Sigmoid colon (tissue), 7 donors: ENCODE measurements at places on chromosomes 5 and 9. TPM values are rescaled to one million over a fixed set of nuclear protein-coding genes. Genes with fewer than 3 reads are reported as not detected.

DNA sequence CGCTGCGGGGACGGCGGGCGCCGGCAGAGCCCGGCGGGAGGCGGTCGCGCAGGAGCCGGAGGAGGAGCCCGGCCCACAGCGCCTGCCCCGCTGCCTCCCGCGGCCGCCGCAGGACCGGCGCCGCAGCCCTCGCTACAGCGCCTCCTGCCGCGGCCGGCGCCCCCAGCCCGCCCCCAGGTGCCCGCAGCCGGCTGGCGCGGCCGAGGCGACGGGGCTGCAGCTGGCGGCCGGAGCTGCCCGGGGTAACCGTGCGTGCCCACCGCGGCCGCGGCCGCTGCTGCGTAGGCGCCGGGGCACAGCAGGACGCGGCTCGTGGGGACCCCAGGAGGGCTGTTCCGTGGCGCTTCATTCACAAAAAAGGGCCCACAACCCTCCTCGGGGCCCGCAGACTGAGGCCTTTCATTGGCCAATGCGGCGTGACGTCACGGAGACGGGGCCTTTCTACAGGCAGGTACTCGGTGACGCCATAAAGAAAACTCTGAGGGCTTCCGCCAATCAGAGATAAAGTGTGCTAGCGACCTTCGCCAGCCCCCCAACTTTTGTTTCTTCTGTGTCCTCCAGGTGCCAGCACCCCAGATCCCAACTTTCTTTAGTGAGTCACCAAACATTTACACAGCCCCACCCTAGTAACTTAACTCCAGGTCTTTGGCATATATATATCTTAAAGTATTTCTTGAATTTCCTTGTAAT is at the start of gene CDC14B:
Gene CDC14B, minus strand, starts transcription at position 353 of the 690 bp plus-strand sequence. CDS start 465 bp downstream, outside the sequence.
- peaks cover 12% of the 10 kb centered on the region for H3K4me1 ChIP-seq
- no peaks in the 10 kb centered on the region for H3K27me3 ChIP-seq
- peak; percentile 96 for DNase-seq

DNA sequence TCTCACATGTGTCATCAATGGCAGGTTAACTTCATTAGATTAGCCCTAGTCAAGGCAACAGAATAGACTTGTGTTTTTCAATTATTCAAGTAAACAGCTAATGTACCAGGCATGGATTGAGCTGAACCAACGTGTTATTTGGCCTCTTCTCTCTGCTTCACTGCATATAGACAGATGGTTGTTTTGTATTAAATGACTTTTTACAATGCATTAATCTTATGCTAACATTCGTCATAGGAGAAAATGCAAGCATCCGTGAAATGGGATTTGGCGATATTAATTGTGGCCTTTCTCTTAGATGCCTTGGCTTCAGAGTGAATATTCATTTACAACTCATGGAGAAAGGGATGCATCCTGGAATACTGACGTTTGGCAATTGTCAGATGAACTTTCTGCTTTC is 208.0 kb downstream of the KCTD16 start:
- no peaks in the 10 kb centered on the region for H3K27me3 ChIP-seq
- no peaks in the 10 kb centered on the region for H3K4me1 ChIP-seq
- DNase-seq, result no peak
- H3K4me3 ChIP-seq, result no peak overlapping the region

DNA sequence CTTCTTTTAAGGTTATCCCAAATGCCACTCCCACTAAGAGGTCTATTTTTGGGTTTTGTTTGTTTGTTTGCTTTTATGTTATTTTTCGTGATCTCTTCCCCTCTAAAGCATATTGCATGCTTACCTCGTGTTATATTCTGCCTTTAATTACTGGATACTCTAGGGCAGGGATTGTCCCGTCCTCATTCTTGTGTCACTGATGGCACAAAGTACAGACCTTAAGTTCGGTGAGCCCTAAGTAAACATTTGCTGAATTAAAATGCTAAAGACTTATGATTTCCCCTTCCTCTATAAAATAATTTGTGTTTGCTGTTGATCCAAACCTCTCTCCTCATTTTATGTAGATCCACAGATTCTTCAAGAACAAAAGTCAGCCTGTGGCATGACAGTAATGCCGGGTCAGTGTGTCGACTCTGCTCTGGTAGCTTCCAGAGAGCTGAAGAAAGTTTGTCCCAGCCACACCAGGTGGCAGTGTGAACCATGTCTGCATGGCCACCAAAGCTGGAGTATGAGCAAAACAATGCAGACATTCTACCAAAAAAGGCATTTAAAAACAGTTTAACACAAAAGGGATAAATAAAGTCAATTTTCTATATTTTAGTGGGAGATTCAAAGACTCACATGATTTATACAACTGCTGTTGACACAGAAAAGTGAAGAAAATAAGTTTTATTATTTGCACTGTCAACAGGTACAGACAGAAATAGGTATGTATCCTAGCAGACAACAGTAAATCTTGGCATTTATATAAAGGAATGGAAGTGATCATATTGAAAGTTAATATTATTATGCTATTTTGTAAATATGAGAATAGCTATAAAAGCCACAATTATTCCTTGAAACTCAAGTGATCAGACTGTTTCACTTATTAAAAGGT is 17.9 kb upstream of the POC5 start:
- H3K4me1 ChIP-seq, result no peaks in the 10 kb centered on the region
- no peaks in the 10 kb centered on the region for H3K36me3 ChIP-seq
- H3K27me3 ChIP-seq, result no peaks in the 10 kb centered on the region
- DNase-seq, result no peak

DNA sequence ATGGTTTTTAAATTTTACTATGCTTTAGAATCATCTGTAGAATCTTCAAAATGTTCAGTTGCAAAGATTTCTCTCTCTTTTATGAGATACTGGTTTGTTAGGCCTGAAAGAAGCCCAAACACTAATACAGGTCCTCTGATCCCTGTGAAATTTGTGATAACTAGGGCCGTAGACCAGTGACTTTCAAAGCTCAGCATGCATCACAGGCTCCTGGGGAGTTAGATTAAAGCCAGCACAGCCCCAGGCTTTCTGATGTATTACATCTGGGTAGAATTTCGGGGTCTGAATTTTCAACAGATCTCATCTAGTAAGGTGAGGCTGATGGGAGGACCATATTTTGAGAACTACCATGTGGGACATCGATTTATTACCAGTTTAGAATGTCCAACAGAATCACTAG is 194.1 kb upstream of the PTPRD start:
- no peaks in the 10 kb centered on the region for H3K4me1 ChIP-seq
- DNase-seq, result no peak
- no peaks in the 10 kb centered on the region for H3K27me3 ChIP-seq
- H3K4me3 ChIP-seq, result no peak overlapping the region
- H3K36me3 ChIP-seq, result no peaks in the 10 kb centered on the region

DNA sequence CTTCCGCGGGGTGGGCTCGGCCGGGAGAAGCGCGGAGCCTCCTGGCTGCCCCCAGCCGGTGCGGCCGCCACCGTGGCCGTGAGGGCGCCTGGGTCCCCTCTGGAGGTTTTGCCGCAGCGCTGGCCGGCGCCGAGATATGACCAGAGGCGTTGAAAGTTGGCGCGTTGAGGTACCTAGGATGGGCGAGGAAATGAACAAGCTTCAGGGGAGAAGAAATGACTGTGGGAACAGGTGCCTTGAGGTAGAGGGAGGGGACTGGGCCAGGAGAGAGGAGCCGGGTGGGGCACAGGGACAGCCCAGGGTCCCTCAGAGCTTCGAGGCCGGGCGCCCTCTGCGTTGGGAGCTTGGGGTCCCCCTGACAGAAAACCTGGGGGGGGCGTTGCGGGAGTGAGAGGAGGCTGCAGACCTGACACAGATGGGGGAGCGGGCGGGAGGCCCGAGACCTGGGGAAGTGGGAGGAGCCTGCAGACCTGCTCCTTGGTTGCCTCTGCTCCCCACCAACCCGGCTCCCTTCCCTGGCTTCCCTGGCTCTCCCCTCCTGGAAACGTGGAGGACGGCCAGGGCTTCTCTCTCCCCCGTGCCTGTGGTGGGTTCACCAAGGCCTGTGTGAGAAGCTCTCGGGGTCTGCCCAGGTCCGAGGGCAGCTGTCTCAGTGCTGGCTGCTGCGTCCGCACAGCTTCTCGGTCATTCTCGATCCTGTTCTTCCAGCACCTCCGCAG is 14.2 kb downstream of the RABL6 start:
- no peaks in the 10 kb centered on the region for H3K4me1 ChIP-seq
- DNase-seq, result no peak
- H3K36me3 ChIP-seq, result peaks cover 21% of the 10 kb centered on the region
- no peaks in the 10 kb centered on the region for H3K27me3 ChIP-seq
- H3K4me3 ChIP-seq, result no peak overlapping the region
- peak overlapping the region; percentile 34 for H3K27ac ChIP-seq

- H3K4me1 ChIP-seq, result peaks cover 22% of the 10 kb centered on the region
- peak; percentile 67 for DNase-seq
- H3K4me3 ChIP-seq, result peak overlapping the region; percentile 39
- peaks cover 55% of the 10 kb centered on the region for H3K27me3 ChIP-seq
These were observed 2.8 kb downstream of the ST8SIA4 start for GRCh38 chr5:100900142-100900795.

- H3K27me3 ChIP-seq, result no peaks in the 10 kb centered on the region
- DNase-seq, result no peak
- H3K27ac ChIP-seq, result peak overlapping the region; percentile 54
- H3K36me3 ChIP-seq, result no peaks in the 10 kb centered on the region
- peaks cover 85% of the 10 kb centered on the region for H3K4me1 ChIP-seq
These were observed 22.2 kb downstream of the PIK3R1 start for GRCh38 chr5:68237715-68238114.

DNA sequence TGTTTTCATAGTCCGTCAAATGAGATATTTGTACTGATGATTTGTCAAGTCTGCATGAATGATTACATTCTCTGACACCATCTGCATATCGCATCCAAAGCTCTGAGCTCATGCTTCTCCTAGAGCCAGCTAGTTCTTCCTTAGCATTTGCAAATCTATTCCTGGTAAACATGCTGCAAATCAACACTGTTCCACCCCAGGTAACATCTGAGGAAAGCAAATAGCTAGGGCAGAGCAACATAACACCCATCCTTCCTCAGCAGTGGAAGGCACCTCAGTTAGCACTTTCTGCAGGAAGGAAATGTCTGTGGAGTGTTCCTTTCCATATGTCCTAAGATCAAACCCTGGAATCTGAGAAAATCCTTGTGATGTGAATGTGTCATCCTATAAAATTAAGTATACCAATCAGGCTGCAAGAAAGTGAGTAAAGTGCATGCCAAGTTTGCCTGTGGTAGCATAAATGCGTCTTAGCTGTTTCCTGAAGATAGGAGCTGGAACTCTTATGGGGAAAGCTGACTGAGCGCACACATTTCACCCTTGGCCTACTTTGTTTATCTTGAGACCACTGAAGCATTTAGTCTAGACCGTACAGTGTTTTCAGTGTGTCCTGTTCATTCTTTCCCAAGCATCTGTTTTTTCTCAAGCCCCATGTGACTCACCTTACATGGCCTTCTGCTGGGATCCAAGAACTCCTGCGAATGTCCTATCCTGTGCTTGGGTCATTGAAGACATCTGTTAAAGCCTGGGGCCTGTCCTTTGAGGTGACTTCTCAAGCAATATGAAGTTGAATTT is 50.9 kb upstream of the STARD4 start:
- H3K36me3 ChIP-seq, result no peaks in the 10 kb centered on the region
- H3K27ac ChIP-seq, result no peak overlapping the region
- no peak overlapping the region for H3K4me3 ChIP-seq
- DNase-seq, result peak; percentile 61
- H3K27me3 ChIP-seq, result no peaks in the 10 kb centered on the region

GRCh38 chr5:112006721-112007120 is 249.7 kb upstream of the NREP start:
- H3K27ac ChIP-seq, result no peak overlapping the region
- no peak for DNase-seq
- no peaks in the 10 kb centered on the region for H3K36me3 ChIP-seq
- H3K4me3 ChIP-seq, result no peak overlapping the region
- no peaks in the 10 kb centered on the region for H3K27me3 ChIP-seq

DNA sequence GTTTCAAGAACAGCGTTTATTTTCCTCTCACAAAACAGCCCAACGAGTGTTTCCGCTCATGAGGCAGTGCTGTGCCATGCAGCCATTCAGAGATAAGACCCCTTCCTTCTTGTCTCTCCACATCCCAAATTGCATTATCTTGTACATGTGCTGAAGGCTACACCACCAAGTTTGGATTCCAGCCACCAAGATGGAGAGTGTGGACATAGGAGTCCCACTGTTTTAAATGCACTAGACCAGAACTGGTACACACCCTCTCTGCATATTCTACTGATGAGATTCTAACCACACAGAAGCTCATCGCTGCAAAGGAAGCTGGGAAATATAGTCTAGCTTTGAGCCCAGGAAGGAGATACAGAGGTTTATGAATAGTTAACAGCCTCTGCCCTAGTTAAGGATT is 509.4 kb downstream of the NFIB start:
- no peak overlapping the region for H3K4me3 ChIP-seq
- no peak overlapping the region for H3K27ac ChIP-seq
- DNase-seq, result no peak
- H3K27me3 ChIP-seq, result no peaks in the 10 kb centered on the region
- no peaks in the 10 kb centered on the region for H3K4me1 ChIP-seq
- no peaks in the 10 kb centered on the region for H3K36me3 ChIP-seq

DNA sequence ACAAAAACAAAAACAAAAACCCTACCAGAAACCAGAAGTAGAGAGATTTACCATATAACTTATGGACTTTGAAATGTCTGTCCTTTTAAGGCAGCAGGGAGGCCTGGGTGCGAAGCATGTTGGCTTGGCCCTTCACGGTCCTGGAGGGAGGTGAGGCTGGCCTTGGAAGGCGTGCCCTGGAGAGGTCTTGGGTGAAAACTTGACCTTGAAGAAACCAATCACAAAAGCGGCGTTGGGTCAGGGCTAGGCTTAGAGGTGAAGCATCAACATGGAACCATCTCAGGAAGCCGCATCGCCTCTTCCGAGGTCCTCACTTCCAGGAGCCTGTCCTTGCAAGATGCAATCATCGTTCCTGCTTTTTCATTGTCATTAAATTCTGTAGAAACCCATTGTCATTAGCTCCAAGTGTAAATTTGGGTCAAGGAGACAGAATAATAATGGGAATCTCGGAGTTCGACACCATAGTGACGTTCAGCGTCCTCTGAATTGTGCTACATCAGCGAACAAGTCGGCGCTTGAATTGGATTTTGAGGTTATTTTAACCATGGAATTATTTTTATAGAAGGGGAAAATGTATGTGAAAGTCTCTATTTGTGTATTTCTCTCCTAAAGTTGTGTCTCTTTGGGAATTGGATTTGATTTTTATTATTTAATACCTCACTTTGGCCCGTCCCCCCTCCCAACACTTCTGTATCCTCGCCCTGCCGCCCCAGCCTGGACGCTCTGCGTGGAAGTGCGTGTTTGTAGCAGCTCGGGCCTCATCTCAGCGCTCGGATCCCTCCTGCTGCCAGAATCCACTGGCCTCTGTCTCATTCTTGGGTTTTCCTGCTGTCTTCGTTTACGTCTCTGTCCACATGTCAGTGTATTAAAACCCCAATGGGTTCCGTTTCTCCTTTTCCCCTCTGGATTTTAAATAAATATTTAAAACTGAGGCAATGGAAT is 11.1 kb upstream of the ORM1 start:
- DNase-seq, result peak; percentile 42
- H3K36me3 ChIP-seq, result no peaks in the 10 kb centered on the region
- no peaks in the 10 kb centered on the region for H3K27me3 ChIP-seq
- no peak overlapping the region for H3K4me3 ChIP-seq

Gene SLC6A3
- not detected for total RNA-seq

Gene LHX6
- total RNA-seq, result 1.5 TPM

Gene MTAP
- 28.5 TPM for total RNA-seq

Gene FGFR4
- 11.8 TPM for total RNA-seq

Gene GABRP
- total RNA-seq, result not detected

Gene GDNF
- 16.3 TPM for total RNA-seq

Gene ZFP2
- total RNA-seq, result 3.9 TPM

Gene PIP5K1B
- 23.3 TPM for total RNA-seq

Gene IFNA2
- not detected for total RNA-seq

Gene TCF7
- total RNA-seq, result 0.68 TPM
